ENCODE measurements at places on chromosomes 5 and 9. TPM values are rescaled to one million over a fixed set of nuclear protein-coding genes. Genes with fewer than 3 reads are reported as not detected.
A peak's percentile ranks its signal among the peaks of the same experiment; 100 is the strongest.

DNA sequence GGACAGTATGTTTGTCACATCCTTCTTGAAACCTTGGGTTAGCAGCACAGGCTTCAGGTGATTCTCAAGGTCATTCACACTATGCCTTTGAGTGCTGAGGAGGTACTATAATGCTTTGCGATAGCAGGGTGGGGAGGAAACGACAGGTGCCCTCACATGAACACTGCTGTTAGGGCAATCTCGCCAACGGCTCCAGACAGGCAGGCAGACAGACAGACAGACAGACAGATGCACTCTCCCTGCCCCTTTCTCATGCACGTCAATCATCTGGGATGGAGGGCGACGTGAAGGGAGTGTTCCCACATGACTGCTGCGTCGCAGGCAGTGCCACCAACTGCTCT lies 82.9 kb downstream of the RAPGEF1 start:
- no peak for DNase-seq

The SLC36A1 gene
- total RNA-seq = 9.6 TPM

- DNase-seq = peak; percentile 35
Measured at GRCh38 chr5:175683231-175683630, 25.4 kb downstream of the HRH2 start.

DNA sequence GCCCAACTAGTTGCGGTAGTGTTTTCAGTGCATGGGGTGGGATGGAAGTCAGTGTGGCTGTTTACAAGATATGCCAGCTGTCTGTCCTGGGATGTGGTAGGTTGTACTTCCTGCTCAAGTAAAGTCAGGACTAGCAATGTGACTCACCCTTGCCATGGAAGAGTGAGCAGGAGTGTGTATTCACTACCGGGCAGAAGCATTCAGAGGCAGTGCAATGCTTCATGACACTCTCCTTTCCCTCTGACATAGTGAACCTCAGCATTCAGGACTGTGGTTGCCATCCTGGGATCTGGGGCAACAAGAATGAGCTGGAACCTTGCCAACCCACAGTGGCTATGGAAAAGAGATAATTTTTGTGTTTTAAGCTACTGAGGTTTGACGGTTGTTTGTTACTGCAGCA lies 68.9 kb downstream of the BOD1 start:
- DNase-seq = no peak

DNA sequence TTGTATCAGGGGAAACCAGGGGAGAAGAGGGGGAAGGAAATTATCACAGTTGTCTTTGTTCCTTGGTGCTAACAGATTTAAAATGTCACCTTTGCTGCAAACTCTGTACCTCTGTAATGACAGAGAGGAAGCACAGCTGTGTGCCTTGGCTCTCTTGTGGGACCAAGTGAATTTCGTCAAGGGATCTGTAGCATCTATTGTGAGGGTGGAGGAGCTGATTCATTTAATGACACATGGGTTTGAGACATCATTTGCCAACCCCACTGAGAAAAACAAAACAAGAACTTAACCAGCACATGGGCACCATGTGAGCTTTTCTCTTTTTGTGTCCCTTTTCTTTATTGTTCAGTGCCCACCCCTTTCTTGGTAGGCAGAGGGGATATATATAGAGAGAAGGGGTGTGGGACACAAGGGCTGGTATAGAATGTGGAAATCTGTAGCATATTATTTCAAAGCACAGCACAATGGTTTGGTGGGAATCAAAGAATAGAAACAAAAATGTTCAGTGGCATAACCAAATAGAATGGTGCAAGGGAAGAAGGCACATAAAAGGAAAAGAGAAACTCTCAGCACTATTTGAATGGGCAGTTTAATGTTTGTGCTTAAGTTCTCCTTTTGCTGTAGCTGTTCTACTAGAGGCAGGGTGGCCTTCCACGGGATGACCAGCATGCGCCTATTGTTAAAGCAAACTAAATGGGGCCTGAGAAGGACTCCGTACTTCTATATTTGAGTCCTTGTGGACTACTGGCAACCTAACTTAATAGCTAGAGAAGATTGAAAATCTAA lies 63.3 kb downstream of the LIX1 start:
- no peak for DNase-seq

GRCh38 chr5:26959290-26959689 lies 79.1 kb downstream of the CDH9 start:
- DNase-seq = no peak

GRCh38 chr9:114125476-114126013 lies 26.5 kb upstream of the KIF12 start:
- peak; percentile 13 for DNase-seq

DNA sequence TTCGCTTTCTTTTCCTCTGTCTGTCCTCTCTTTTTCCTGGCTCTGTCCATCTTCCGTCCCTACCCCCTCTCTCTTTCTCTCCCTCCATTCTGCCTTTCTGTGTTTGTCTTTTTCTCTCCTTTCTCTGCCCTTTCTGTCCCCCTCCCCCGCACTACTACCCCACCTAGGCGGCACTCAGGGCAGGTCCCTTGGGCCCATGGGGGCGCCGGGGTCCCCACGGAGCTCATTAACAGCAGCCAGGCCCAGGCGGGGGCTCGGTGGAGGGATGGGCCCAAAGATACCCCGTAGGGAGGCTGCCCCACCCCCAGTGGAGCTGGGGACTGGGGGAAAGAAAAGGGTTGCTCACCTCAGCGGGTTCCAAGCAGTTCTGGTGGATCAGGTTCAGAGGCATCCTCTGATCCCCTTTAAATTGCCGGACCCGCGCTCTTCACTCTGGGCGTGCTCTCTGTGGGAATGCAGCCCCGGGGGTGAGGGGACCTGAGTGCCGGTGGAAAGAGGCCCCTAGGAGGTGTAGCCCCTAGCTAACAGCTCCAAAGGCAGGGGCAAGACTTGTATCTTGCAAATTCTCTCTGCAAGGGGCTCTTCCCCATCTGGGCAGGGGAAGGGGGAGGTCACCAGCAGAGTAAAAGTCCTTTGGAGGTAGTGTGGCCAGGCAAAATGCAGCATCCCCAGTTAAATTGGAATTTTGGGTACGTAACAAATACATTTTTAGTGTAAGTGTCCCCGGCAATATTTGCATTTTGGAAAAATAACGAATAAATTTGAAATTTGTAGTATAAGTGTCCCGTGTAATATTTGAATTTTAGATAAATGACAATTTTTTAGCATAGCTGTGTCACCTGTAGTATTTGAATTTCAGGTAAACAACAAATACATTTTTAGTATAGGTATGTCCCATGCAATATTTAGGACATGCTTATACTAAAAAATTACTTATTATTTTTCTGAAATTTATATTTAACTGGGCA lies 7.4 kb downstream of the LHX2 start:
- peak; percentile 22 for DNase-seq

DNA sequence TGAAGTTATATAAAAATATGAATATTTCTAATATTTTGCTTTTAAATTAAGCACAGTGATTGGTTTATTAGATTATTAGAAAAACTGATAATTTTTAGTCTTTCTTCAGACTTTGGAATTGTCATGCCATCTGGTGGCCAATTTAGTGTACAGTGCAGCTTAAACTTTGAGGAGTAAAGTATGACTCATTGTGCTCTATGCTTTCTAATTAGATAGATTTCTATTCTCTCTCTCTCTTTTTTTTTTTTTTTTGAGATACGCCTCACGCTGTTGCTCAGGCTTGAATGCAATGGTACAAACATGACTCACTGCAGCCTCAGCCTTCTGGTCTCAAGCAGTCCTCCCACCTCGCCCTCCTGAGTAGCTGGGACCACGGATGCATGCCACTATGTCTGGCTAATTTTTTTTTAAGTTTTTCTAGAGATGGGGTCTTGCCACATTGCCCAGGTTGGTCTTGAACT lies 42.1 kb upstream of the GPR21 start:
- DNase-seq = no peak

DNA sequence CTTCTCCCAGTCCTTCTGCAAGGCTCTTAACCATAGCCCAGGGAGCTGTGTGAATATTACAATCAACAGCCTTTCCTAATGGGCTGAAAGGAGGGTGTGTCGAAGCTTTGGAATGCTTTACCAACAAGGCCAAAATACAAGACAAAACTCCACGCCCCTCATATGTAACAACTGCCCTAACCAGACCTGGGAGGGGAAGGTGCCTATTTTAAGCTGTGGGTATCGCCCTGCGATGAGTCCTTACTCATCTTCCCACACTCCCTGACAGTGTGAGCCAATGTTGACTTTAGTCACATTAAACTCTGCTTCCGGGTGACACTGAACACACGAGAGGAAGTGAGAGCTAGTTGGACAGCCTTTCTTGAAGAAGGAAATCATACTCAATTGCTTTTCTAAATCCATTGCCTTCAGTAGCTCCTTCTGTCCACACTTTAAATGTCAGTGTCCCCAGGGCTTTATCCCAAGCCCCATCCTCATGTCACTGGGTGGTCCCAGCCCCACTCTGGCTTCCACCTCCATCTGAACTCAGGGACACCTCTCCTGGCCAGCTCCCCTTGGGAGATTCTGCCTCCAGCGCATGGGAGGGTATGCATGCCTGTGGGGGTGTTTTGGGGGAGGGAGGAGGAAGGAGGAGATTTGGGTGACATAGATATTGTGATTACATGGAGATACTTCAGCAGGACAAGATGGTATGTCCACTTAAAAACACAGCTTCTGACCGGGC lies 6.5 kb upstream of the TBC1D9B start:
- DNase-seq = no peak

DNA sequence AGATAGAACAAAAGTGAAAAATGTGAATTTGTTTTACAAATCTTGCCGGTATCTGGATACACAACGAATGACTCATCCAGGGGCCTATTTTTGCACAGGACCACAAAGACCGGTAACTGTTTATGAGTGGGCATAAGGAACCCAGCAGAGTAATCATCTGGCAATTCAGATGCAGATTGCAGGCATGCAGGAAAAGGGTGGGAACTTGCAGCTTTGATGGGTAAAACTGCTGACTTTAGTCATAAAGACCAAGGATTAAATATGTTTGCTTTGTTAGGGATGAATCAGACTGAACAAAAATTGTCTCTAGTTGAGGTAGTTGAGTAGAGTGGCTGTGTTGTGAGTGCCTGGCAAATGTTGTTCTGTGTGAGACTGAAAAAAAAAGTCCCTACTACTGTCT lies 309.6 kb upstream of the CCNH start:
- no peak for DNase-seq

DNA sequence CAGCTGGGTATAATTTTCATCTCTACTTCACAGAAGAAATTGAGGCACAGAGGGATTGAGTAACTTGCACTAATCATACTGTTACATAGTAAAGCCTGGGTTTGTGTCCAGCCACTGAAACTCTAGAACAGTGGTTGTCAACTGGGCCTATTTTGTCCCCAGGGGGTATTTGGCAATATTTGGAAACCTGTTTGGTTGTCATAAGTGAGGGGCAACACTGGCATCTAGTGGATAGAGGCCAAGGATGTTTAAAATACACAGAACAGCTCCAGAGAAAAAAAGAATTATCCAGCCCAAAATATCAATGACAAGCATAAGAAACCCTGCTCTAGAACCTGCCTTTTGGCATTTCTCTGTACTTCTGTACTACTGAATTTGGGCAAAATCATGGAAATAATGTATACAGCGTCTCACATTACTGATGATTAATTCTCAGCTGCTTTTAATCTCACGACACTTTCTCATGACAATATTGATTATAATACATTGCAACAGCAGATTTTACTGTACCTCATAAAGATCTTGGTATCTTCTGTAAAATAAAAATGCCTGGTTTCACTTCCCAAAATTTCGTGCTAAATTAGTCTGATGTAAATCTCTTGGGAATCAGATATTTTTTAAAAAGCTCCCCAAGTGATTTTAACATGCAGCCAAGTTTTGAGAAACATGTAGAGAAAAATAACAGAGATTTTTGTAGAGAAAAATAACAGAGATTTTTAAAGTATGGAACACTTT lies 112.7 kb downstream of the RORB start:
- DNase-seq = no peak

- no peak for DNase-seq
Measured at GRCh38 chr9:28050941-28051340, 477.7 kb upstream of the C9orf72 start.

GRCh38 chr9:136838314-136839228 lies 3.7 kb upstream of the AJM1 start:
- DNase-seq = no peak

DNA sequence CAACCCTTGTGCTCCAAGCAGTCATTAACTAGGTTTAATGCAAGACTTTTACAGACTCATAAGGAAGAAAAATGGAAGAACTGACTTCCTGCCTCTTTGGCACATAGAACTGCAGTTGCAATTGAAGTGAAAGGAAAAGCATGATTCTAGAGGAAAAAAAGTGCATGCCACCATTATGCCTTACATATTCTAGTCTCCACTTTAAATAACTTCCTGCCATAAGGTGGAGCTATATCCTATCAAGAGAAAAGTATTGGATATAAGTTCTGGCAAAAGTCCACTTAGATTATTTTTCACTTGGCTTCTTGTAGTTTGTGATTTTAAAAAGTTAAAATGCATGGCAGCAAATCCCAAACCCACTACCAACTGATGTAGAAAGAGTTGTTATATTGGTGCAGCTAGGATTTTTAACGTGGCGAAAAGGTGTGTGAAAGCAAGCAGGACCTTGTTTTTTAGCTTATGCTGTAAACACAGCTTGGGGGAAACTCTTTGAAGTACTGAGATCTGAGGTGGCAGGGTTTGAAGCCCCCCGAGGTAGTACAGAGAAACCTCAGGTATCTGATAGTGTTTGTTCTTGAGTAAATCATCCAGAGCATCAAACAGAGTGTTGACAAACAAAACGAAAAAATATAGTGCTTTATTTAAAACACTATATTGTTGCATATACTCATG lies 117.9 kb downstream of the ANXA1 start:
- no peak for DNase-seq

DNA sequence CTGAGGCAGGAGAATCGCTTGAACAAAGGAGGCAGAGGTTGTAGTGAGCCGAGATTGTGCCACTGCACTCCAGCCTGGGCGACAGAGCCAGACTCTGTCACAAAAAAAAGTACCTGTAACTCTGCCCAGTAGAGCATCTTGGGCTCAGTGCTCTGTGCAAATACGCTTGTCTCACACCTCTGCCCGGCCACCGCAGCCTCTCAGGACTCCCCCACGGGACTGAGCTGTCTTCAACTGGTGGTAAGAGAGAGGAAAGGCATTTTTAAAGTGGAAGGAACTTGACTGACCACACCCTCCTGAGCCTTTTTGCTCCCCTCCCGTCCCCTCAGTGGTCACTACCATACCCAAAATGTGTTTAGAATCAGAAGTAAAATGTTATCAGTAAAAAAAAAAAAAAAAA lies 174.3 kb upstream of the PIK3R1 start:
- DNase-seq = no peak

- no peak for DNase-seq
Measured at GRCh38 chr5:52895572-52896413, 93.4 kb upstream of the ITGA2 start.

GRCh38 chr5:39494107-39494510 lies 69.3 kb upstream of the DAB2 start:
- no peak for DNase-seq

GRCh38 chr9:84759804-84760203 lies 90.3 kb downstream of the NTRK2 start:
- DNase-seq = no peak

- DNase-seq = no peak
Measured at GRCh38 chr5:105849701-105850100, 1821.0 kb downstream of the EFNA5 start.

- no peak for DNase-seq
Measured at GRCh38 chr5:168471785-168472184, 14.5 kb upstream of the RARS1 start.

DNA sequence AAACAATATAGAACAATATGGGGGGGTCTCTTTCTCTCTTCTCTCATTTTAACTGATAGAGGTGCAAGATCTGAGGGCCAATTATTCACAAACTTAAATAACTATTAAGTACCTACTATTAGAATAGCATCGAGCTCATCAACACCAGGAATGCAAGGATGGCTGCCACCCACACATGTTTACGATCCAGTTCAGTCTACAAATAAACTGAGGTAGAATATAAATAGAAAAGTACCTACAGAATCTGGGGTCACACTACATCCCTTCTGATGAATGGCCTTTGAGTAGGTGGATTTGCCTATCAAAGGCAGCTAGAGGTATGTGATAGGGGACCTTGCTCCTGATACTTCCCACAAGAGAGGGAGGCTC lies 91.8 kb upstream of the ZNF366 start:
- DNase-seq = no peak
